Stimulated activated CD8-positive, alpha-beta memory T cell treated with anti-CD3 and anti-CD28 coated beads, Interleukin-7, amount 100 ng/mL, for 48 hours (primary cell): ENCODE measurements at places on chromosomes 1 and 21.

DNA sequence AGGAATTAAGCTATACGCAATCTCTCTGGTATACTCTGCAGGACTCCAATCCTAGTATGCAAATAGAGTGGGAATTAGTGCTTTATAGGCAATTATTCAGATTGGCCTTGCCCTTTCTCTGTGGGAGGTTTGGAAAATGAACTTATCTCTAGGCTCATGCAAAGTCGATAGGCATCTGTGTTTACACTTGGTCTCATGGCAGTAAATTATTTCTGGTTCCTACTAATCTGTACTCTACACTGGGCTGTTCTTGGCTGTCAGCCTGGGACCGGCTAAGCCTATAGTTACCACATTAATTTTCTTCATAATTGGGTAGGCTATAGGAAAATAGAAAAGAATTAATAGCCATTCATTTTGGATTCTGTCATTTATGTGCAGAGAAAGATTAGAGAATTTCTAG, 544.6 kb downstream of the AMY1C start:
- no peak for DNase-seq

DNA sequence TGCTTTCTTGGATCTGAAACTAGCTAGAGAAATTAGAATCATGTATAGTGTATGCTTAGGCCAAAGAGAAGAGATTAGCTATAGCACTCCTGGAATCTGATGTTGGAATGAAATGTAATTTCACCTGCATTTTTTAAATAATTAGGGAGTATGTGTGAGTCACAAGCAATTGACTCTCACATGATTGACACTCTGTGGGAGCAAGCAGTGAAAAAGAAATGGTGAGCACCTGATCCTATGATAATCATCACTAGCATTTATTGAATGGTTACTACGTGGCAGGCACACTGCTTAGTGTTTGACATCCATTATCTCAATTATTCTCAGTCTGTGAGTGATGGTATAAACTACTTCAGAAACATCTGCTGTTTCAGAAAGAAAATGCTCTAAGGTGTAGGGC, 176.6 kb downstream of the NRIP1 start:
- no peak for DNase-seq

GRCh38 chr1:12124693-12125421, 41.9 kb upstream of the TNFRSF1B start:
- peak; percentile 35 for DNase-seq

DNA sequence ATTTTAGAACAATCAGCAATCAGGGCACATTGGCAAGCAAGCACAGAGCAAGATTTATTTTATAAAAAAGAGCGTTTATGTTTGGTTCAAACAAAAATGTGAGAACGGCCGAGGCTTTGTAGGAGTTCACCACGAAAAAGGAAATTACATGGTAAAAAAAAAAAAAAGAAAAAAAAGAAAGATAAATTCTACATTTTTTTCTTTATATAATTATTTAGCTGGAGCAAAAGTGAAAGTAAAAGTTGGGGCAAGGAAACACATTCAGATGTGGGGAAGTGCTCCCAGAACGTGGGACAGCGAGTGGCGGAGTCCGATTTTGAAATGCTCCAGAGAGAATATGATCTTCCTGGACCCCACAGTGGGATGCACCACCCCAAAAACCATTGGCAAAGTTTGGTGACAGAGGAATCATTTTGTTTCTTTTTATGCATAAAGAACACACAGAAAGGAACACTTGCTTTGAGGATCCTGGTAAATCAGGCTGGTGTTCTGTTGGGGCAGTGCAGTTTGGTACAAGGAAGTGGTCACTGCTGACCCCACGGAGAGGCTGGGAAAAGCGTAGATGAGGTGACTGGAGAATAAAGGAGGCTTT, 16.3 kb upstream of the ATP5PO start:
- DNase-seq, result no peak

GRCh38 chr1:45010855-45011811, at the start of gene HECTD3:
Gene HECTD3 (minus strand): TSS chr1:45011324. CDS start chr1:45011257, 67 bp downstream.
- DNase-seq, result peak; percentile 66

DNA sequence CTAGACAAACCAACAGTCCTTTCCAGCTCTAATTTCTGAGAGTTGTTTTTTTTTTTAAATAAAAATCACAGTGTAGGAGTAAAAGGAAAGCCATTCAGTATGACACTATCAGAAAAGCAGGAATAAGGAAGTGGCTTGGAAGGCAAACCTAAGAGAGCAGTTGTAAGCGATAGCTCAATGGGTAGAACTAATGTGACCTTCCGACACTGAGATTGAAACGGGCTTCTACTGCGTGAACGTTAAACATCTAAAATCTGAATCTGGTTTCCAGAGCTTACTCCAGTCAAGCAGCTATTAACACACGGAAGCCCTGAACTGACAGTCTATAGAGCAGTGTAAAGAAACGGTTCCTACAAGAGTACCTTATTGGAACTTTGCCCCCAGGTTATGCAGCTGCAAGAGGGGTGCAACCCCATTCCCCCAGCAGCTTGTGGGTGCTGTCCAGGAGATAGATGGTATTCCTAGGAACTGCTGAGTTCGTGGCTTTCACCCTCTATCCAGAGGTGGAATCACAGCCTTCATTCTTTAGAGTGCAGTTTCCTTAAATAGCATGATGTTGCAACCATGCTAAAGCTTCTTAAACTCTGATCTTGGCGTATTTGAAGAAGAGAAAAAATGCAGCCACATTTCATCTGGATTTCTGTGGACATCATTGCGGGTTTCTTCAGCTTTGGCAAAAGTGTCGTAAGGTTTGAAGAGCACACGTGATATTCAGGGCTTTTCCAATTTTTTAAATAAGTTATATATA, 3.3 kb upstream of the IRF2BP2 start:
- no peak for DNase-seq

DNA sequence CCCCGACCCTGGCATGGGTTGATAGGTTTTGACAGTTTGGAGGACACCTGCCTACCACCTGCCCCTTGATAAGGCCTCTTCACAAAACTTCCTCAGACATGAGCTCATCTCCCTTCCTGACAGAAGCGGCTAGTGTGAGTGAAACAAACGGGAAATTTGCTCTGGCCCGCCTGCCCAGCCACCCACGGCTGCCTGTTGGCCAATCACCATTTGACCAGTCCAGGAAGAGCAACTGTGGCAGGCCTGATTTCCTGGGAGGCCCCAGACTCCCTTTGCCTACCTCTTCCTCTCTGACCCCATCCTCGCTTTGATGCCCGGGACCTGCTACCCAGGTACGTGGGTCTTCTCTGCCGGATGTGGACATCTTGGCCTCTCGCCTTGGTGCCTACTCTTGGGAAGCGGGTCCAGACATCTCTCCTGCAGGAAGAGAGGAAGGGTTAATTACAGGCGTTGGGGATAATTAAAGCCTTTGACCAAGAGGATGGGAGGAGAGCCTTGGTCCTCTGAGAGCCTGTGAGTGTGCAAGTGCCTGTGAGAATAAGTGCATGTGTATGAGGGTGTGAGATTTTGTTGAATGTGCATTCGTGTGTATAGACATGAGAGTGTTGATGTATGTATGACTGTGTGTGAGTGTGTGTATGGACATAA, 1.1 kb upstream of the EPHA2 start:
- no peak for DNase-seq

DNA sequence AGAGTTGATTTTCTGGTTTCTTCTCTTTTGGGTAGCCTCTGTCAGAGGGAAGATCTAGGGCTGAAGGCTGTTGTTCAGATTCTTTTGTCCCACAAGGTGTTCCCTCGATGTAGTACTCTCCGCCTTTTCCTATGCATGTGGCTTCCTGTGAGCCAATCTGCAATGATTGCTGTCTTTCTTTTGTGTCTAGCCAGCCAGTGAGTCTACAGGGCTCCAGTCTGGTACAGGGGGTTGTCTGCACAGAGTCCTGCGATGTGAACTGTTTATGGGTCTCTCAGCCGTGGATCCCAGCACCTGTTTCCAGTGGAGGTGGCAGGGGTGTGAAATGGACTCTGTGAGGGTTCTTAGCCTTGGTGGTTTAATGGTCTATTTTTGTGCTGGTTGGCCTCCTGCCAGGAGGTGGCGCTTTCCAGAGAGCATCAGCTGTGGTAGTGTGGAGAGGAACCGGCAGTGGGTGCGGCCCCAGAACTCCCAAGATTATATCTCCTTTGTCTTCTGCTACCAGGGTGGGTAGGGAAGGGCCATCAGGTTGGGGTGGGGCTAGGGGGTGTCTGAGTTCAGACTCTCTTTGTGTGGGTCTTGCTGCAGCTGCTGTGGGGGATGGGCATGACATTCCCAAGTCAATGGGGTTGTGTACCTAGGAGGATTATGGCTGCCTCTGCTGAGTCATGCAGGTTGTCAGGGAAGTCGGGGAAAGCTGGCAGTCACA, 81.3 kb upstream of the C21orf91 start:
- DNase-seq, result no peak

GRCh38 chr1:37726751-37727585, 34.7 kb downstream of the CDCA8 start:
- DNase-seq, result no peak

DNA sequence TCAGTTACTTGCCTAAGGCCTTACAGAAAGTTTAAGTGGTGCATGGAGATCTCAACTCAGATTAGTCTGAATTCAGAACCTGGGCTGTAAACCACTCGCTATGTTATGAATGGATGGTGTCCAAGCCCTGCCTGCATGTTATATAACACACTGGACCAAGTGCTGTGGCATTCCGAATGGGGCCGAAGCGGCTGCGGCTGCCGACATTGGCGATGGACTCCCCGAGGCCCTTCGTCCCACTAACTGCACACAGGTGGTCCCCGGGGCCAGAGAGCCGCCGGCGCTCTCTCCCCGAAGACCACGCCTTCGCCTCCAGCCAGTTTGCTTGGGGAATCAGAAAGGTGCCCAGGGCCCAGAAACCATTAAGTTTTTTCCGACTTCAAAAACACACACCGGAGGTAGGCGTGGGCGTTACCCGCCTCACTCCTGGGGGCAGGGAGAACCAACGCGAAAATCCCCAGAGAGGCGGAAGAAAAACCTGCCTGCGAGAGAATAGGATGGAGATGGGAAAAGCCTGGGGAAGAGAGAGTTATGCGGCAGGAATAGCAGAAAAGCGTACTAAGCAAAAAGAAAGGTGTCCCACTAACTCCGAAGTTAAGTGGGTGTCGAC, 579 bp upstream of the TENT5C start:
- no peak for DNase-seq

DNA sequence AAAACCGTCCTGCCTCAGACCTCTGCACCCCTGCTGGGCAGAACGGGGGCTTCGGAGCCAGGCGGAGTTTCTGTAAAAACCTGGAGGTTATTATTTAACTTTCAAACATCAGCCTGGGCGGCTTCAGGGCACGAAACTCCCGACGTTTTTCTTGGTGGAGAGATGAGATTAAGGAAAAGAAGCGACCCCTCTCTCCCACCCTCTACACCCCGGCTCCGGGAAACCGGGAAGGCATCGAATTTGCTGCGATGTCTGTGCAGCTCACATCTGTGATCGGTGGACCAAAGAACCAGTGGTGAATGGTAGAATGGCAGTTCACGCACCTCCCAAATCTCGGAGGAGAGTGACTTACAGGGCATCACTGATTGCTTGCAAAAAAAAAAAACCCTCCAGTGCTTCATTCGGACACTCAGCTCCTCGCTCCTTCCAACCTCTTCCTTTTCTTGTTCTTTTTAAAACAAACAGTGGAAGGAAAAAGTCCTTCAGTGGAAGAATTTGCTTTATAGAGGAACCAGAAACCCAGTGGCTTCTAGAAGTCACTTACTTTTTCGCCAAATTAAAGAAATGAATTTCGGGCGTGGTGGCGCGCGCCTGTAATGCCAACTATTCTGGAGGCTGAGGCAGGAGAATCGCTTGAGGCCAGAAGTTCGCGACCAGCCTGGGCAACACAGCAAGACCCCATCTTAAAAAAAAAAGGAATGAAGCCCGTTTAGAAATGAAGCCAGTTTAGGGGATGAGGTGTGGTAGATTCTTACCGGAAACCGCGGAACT, 884 bp downstream of the PHACTR4 start:
- DNase-seq, result no peak

DNA sequence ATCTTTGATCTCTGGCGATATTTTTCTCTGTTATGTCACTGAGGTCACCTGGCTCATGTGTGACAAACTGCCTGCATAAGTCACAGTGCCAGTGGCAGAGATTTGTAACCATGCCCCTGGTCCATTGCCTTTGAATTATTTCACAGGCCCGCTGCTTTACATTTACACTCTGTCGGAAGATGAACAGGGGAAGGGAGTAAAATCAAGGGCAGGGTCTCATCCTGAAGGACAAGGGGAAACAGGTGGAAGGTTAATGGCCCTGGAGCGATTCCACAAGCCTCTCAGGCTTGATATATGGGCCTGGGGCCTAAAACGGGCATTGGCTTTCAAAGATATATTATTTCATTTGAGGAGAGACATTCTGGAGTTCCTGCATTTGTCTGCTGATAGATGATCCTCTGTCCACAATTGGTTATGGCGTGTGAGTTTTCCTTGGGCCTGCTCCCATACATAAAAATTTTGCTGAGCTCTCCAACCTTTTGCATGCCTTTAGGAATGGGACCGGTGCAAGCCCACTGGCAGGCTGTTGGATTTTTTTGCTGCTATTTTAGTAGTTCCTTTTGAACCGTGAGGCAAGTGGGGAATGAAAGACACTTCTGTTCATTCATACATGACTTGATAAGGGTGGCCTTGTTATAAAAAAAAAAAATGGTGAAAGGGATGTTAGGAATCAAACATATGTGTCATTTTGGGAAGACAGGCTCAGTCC, 51.9 kb downstream of the NR5A2 start:
- no peak for DNase-seq

DNA sequence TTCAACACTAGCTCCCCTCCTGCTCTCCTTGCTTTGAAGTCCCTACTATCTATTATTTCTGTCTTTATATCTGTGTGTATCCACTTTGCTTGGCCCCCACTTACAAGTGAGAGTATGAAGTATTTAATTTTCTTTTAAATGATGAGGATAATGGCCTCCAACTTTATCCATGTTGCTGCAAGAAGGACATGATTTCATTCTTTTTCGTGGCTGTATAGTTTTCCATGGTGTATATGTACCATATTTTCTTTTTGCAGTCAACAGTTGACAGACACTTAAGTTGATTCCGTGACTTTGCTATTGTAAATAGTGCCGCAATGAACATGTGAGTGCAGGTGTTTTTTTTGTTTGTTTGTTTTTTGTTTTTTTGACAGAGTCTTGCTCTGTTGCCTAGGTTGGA, 365.6 kb downstream of the ZP4 start:
- DNase-seq, result no peak

GRCh38 chr1:41649396-41650027, 165.0 kb upstream of the EDN2 start:
- no peak for DNase-seq

GRCh38 chr1:25704267-25704691, 87.7 kb downstream of the MAN1C1 start:
- no peak for DNase-seq

DNA sequence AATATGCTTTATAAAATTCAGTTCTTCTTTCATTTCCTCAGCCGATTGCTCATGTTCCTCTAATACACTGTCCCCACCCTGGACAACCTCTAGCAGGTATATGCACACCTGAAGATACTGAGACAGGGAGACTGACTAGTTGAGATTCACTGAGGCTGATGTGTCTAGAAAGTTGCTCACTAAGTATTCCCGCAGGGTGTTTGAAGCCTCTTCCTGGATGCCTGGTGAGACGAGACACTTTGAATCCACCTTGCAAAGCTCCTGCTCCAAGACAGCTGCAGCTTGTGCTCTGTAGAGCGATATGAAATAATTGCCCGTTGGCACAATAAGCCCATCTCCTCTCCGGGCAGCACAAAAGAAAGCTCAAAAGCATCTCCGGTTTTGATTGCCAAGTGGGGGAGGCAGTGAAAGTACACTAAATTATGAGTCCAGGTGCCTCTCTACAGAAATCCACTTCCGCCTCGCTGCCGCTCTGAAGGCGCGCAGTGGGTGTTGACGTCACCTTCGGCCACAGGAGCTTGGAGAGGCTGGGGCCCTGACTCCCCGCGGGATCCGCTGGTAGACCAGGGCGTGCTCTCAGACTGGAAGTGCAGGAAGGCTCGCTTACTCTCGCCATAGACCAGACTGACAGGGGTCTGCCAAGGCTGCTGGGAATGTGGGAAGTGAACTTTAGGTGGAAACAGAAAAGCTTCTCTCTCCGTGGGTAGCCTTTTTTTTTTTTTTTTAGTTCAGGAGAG, 46.3 kb downstream of the GPA33 start:
- peak; percentile 68 for DNase-seq
